ENCODE measurements at places on chromosomes 4 and X. TPM values are rescaled to one million over a fixed set of nuclear protein-coding genes. Genes with fewer than 3 reads are reported as not detected.
A peak's percentile ranks its signal among the peaks of the same experiment; 100 is the strongest.

Gene MAOA
- total RNA-seq, result 9.8 TPM

Gene H2BW1
- not detected for total RNA-seq

DNA sequence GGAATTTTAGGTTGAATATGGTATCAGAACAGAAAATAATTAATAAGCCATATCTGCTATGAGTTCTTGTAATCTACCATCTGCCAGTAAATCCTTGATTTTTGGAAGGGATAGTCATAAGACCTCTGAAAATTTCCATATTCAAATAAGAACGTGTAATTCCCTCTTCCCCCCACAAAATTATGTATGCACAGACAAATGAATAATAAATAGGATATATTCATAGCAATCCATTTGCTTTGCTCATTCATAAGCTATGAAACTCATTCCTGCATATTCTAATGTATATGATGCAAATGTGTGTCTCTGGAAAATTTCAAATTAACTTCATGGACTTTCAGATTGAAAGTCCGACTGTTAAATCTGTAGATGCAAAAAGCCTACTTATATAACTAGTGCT, 833.1 kb upstream of the GRID2 start:
- DNase-seq, result no peak

DNA sequence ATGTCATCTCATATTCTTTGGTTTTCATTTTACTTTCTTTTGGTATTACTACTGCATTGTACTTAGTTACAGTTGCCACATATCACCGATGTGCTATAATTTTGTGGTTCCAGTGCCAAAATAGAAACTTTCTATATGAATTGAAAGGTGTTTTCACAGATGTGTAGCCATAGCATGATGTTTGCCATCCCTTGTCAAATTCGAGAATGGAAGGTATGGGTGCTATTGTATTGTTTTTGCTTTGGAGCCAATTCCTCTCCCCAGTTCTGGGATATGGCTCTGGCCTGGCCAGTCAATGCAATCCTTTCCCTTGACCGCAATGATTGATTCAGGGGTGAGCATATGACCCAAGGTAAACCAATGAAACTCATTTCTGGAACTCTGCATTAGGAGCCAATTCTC, 86.2 kb upstream of the RPS6KA3 start:
- no peak for DNase-seq

DNA sequence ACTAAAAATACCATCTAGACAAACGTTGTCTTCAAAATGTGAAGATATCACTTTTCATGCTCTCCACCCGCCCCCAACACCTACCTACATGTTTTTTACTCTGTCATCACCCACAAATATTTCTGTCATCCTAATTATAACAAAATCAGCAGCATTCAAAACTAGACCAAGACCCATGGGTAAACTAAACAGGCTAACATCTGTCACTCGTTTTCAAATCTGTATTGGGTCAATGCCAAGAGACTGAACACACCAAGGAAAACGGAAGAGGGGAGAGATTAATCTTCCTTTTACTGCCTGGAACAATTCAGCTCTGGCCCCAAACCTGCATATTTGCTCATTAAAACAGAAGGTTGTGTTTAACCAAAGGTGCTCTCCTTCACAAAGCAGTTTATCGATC, 17.5 kb downstream of the FAM184B start:
- DNase-seq, result no peak

- DNase-seq, result no peak
Observed at GRCh38 chr4:106764774-106765173, 271.3 kb downstream of the DKK2 start.

GRCh38 chr4:54571293-54572151, 86.2 kb upstream of the KIT start:
- DNase-seq, result no peak

GRCh38 chr4:95644417-95644816, 95.6 kb upstream of the UNC5C start:
- no peak for DNase-seq

DNA sequence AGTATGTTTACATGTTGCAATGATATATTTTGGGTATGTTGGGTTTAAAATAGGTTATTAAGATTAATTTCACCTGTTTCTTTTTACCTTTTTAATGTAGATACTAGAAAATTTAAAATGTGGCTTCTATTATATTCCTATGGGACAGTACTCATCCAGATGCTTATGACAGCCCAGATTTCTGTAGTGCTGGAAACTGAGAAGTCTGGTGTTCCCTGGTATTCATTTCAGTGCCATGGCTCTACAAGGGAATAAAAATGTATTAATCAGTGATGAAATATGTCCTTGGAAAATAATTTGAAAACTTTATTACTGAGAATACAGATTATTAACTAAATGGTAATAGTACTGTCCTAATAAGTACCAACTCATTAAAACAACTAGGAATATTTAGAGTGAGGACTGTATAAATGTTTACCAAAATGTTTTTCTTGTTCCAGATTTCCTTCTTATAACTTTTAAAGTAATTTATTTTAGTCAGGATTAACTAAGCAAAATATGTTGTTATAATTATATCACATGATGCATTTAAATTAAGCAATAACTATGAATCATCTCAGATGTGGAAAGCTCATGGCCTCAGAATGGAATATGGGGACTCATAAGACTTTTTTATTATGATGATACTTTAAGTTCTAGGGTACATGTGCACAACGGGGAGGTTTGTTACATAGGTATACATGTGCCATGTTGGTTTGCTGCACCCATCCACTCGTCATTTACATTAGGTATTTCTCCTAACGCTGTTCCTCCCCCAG, 25.3 kb downstream of the ARHGAP24 start:
- peak; percentile 50 for DNase-seq

DNA sequence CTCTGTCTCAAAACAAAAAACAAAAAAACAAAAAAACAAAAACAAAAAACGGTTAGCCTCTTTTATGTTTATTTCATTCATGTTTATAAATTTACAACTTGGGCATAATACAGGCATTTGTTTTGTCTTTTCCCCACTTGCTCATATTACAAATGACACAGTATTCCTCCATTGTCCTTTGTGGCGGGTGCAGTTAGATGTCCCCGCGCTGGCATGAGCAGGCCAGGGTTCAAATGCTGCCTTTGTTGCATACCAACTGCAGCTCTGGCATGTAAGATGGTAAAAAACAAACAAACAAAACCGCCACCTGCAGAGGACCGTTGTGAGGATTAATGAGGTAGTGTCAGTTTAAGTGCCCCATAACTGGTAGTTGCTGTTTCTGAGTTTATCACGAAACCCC, 16.1 kb upstream of the HPF1 start:
- no peak for DNase-seq

DNA sequence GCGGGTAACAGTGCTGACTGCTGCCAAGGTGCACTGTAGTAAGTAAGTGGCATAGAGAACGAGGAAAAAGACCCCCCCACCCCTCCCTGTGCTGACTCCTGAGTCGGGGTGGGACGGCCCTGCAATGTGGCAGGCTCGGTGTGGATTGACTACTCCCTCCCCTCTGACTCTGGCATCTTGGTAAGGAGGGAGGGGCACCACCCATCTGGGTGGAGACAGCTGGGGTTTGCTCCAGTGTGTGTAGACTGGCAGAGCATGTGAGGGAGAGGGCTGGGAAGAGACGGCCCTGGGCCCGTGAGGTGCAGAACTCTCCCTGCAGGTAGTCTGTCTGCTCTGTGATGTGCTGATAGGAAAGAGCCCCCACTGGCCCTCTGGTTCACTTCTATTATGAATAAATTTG, 31.0 kb downstream of the NSG1 start:
- DNase-seq, result no peak
